ENCODE measurements at places on chromosomes 2 and 18.

DNA sequence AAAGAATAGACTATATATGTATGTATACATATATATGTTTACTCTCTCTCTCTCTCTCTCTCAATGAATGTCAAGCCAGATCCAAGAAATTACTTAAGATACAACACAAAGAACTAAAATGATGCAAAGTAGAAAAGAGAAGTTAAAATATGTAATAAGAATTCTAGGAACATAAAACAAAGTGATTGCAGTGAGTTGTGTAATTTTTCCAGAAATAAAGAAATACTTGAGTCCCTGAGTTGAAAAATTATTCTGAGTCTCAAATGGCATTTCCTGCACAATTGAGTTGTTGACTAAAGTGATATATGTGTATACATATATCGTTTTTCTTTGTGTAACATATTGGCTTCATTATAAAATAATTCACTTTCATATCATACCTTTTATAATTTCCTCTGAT is 262.4 kb downstream of the INSIG2 start:
- DNase-seq, result no peak

DNA sequence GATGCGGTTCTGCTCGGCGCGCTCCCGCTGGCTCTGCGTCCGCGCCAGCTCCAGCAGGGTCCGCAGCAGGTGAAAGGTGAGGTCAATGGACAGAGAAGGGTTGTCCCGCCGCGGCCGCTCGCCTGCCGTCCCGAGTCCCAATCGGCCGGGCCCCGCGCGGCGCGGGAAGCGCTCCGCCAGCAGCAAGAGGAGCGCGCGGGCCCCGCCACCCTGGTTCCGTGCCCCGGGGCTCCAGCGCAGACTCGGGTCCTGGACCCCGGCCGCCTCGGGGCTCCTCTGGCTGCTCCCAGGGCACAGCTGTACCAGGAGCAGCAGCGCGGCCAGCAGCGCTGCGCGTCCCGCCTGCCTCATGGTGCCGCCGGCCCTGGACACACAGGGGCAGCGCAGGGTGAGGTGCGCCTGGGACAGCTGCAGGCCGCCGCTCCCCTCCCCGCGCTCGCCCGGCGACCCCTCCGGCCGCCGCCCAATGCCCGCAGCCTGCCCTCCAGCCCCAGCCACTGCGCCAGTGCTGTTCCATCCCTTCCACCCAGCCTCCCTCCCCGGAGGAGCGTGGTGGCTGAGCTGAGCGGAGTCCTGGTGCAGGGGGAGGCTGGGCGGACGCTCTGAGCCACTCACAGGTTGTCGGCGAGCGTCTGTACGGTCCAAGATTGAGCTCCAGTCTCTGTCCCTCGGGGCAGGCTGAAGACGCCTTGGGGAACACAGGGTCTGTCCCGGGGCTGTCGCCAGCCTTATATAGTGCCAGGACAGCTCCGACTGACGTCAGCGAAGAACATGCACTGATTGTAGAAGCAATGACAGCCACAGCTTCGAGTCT is 493 bp downstream of the UCN start:
- DNase-seq, result no peak

- no peak for DNase-seq
Observed at GRCh38 chr2:816278-816677, 134.4 kb upstream of the SNTG2 start.

GRCh38 chr2:174631009-174631981 is 33.7 kb upstream of the WIPF1 start:
- no peak for DNase-seq

GRCh38 chr2:13103778-13104493 is 387.2 kb downstream of the TRIB2 start:
- DNase-seq, result no peak

DNA sequence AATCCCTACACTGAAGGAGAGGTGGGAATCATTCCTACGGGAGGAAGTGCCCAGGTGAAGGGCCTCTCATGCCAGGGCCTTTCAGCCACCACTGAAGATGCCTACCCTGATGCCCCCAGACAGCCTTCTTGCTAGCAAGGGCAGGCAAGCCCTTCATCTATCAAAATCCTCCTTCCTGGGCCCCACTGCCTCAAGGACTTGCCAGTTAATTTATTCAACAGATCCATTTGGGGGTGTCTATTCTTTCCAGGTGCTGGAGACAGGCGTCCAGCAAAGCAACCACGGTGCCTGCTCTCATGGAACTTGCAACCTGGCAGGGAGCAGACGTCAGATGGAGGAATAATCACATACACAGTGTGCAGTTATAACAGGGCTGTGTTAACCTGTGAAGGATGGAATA is 95.5 kb downstream of the GYPC start:
- no peak for DNase-seq

GRCh38 chr2:217835931-217836891 is 166.6 kb downstream of the TNS1 start:
- DNase-seq, result no peak

DNA sequence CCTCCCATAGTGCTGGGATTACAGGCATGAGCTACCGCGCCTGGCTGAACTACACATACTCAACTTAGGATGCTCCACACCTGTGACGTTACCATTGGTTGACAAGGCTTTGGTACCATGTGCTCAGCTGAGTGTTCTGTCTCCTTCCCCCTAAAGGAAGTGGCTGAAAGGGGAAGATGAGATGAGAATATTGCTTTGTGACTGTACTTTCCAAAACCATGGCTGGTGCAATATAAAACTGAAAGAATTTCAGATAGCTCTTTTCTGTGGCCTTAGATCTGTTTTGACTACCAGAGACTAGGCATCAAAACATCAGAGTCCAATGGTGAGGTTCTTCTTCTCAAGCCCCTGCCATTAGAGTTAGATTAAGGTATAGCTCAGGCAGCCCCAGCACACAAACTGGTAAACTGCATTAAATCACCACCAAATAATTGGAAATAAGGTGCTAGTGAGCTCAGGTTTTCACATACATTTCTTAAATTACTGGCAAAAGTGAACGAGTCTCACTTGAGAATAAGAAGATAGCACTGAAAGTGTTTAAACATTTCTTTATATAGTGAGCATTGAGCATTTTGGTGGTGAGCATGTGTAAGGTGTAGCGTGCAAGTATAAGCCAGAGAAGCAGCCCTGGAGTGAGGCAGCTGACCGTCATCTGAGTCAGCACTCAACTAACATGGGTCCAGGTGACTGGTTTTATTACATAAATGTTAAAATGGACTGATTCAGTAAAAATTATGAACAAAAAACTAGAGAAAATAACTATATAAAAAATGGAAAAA is 113.5 kb upstream of the FZD5 start:
- DNase-seq, result no peak

- DNase-seq, result peak; percentile 28
Observed at GRCh38 chr2:27494284-27494943, 586 bp downstream of the FNDC4 start.

- DNase-seq, result no peak
Observed at GRCh38 chr18:39414009-39414700, 1848.6 kb upstream of the CELF4 start.

GRCh38 chr18:140670-141266 is 17.6 kb upstream of the USP14 start:
- DNase-seq, result no peak

DNA sequence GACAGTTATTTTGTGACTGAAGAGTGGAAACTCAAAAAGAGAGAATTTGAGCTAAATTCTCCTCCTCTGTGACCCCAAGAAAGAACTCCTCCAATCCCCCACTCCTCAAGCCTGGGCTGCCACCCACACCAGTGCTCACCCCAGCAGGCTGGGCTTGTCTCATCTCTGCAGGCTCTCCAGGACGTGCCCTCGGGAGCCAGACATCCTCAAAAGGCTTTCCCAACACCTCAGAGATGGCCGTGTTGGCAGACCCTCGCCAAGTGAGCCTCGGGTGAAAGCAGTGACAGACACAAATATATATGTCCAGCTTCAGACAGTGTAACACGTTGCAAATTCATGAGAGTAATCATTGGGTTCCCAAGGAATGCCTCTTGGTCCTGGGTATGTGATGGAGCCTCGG is 377.7 kb upstream of the SALL3 start:
- DNase-seq, result no peak

GRCh38 chr2:100178085-100178788 is 35.8 kb upstream of the AFF3 start:
- no peak for DNase-seq

DNA sequence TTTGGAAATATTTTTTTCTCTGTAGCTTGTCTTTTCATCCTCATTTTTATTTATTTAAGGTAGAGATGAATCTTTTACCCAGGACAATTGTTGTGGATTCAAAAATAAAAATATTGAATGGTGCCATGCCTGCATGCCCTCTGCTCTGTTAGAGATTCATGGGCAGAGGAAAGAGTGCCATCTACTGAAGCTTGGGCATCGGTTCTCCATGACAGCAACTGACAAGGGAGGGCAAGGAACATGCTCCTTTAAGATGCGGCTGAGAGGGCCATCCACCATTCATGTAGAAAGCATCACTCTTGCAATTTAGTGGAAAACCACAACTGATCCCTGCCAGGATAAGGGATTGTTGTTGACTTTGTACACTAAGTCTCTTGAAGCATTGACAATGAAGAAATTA is 79.9 kb downstream of the PARD3B start:
- peak; percentile 3 for DNase-seq

DNA sequence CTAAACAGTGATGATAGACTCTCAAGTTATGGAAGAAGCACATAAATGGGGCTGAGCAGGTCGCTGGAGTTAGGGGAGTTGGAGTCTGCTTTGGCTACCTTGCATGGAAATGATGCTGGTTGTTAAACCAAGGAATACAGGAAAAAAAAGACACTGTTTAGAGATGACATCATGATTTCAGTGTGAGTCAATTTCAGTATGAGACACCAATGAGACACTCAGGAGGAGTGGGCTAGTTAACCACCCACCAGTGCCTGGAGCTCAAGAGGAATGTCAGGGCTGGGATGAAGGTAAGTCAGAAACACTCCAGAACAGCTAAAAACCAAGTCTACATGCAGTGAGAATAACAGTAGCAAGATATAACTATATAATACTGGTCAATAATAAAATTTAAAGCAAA is 303.6 kb downstream of the SOX11 start:
- DNase-seq, result no peak

GRCh38 chr18:35581898-35582641 is 530 bp downstream of the GALNT1 start:
- peak; percentile 9 for DNase-seq

DNA sequence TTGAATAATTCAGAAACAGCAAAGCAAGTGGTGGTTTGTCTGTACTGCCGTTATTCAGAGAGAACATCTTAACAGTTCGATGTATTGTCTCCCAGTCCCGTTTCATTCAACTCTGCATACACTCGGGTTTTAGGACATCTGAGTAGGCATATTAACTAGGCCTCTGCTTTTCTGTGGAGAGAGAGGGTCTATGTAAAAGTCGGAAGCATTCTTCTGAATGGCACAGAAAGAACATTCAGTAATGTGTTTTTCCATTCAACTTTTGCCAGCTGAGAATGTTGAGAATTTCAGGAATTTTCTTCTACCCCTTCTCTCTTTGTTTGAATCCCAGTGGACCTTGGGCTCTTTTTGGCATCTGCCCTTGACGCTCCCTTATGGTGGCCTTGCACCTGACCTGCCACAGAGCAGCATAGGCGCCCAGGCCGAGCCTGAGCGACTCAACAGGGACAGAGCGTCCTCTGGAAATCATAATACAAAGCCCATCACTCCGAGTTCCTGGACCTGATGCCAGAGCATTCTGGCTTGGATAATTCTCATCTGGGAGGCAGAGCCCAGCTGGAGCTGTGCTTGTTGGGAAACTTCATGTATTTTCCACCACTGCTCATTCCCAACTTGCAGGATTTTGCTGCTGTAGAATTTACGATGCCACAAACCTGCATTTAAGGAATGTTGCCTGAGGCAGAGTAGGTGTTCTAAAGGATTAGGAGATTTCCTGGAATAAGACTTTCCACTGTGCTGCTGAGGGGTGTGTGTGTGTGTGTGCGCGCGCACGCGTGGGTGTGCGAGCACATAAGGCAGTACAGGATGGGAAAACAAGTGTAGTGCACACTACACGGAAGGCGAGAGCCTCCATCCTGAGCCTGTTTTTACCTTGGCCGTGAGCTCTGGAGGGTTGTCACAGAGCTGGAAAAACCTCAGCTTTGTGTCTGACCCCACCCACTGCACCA is 77.2 kb upstream of the TXNDC2 start:
- no peak for DNase-seq

DNA sequence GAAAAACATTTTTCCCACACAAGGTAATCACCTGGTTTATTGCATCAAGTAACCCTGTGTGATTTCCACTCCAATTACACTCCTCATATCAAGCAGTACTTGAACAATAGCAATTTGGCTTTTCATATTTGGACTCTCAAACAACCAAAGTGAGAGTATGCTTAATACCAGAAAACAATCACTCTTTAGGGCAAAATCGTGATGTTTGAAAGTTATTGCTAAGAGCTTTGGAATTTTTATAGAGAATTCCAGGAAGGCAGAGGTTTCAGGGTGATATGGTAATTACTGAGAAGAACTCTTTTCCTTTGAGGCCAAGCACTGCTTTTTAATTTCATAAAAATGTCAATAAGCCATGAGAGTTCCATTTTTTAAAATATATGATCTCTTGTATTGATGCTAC is 779.5 kb upstream of the LRRTM1 start:
- DNase-seq, result no peak

- no peak for DNase-seq
Observed at GRCh38 chr2:62307469-62308389, 111.8 kb downstream of the B3GNT2 start.

DNA sequence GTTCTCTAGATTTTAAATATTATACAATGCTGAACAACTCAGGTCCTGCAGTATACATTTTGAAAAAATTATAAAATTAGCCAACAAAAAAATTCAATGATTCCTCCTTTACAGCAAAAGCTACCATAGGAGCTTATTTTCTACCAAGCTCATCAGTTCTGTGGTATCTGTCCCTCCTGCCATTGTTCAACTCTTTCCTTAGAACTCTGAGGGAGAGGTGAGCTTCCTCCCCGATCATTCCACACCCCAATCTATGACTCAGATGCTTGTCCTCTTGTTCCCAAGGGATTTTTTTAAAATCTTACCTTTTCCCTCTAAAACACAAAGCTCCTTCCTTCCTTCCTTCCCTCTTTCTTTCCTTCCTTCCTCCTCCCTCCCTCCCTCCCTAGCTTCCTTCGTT is 13.5 kb downstream of the DPP4 start:
- no peak for DNase-seq

DNA sequence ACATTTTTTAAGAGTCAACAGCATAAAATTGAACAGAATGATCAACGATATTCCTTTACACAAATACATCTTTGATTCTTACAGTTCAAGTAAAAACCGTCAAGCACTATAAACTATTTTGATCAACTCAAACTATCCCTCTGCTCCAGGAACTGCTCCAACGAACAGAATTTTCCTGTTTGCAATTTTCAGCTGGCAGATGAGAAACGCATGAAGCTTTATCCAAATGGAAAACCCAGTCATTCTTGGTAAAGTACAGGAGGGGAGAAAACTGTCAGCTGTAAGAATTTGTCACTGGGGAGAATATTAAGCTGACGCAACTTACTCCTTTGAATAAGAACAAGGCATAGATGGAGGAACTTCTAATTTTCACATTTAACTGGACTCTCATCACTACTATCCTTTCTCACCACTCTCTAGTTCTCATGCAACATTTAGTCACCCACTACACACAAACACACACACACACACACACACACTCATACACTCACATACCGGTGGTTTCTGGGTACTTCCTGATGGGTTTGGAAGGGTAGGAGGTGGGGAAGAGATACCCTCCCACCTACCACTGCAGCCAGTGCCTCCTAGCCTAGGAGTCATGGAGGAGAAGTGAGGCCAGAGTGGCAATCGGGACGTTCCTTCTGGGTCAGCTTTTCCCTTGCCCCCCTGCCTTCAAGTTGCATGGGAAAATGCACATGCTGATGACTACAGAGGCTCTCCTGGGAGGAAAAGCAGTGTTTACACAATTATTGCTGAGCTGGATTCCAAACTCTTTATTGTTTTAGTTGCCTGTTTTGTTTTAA is 54.0 kb upstream of the SPATS2L start:
- no peak for DNase-seq

Data from substantia nigra (tissue), 51 donors.